Mononuclear cell (primary cell): ENCODE measurements at places on chromosomes 5 and 9. TPM values are rescaled to one million over a fixed set of nuclear protein-coding genes. Genes with fewer than 3 reads are reported as not detected.

Gene ZNF300
- 4.0 TPM for total RNA-seq

Gene TNFSF8
- total RNA-seq = 83.1 TPM

Gene CDH9
- total RNA-seq = 0.10 TPM

Gene LCN2
- 4.7 TPM for total RNA-seq
